ENCODE measurements at places on chromosomes 3 and 15.

DNA sequence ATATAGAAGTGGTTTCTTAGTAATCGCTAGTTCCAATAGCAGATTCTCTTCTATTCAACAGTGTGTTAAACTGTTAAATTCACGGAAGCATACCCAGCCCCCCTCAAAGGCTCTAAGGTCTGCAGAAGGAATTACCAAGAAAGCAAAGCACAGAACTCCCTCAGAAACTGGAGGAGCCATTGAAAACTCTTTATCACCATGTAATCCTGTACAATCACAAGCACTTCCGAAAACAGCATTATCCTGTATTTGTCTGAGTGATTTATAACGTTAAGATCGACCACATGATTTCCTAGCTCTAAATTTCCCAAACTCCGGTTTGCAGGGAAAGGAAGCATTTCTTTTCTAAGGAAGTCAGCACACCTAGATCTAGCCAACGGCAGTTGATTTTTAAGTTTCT lies 20.0 kb downstream of the MYO1E start:
- no peak for DNase-seq

GRCh38 chr3:128455786-128456748 lies 10.6 kb downstream of the DNAJB8 start:
- DNase-seq: no peak

- no peak for DNase-seq
These were observed 1165.2 kb downstream of the TBL1XR1 start for GRCh38 chr3:176032043-176032442.

DNA sequence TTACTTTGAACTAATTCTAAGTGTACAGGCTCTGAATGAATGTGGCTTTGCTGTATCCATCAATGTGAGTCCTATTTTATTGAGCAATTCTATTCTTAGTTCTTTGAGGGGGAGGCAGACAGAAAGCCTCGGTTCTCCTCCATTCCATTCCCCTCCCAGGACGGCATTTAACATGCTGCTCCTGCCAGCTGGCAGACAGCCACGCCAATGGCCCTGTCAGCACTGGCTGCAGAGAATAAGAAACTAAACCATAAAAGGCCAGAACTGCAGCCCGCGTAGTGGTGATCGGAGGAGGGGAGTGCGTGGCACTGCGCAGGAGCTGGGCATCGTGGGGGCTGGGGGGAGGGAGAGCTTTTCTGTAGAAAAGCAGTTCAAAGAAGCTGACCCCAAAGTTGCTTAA lies 76.0 kb upstream of the HACD2 start:
- DNase-seq: peak; percentile 11

GRCh38 chr3:141278196-141279076 lies 46.8 kb downstream of the PXYLP1 start:
- no peak for DNase-seq

DNA sequence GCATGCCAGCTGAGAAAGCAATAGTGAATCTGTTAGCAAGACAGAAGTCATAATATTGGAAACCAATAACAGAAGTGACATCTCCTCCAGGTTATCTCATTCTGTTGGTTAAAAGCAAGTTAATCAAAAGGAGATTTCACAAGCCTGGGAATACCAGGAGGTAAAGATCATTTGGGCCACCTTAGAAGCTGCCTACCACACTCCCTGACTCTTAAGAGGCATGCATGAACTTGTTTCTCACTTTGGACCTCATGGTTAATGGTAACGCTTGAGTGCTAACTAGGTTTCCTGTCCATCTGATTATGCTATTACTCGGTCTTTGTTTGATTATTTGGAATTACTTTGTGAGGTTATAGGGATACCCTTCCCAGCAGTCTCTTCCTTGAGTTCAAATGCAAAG lies 650.8 kb upstream of the SGO1 start:
- DNase-seq: no peak

GRCh38 chr3:120181632-120182031 lies 87.4 kb upstream of the GSK3B start:
- DNase-seq: no peak

DNA sequence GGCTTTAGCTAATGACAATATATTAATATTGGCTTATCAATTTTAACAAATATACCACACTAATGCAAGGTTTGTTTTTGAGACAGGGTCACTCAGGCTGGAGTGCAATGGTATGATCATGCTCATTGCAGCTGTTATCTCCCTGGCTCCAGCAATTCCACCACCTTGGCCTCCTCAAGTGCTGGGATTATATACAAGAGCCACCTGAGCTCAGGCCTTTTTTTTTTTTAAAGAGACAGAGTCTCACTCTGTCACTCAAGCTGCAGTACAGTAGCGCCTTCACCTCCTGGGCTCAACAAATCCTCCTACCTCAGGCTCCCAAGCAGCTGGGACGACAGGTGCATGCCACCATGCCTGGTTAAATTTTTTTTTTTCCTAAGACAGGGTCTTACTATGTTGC lies 11.7 kb downstream of the DLG1 start:
- no peak for DNase-seq

DNA sequence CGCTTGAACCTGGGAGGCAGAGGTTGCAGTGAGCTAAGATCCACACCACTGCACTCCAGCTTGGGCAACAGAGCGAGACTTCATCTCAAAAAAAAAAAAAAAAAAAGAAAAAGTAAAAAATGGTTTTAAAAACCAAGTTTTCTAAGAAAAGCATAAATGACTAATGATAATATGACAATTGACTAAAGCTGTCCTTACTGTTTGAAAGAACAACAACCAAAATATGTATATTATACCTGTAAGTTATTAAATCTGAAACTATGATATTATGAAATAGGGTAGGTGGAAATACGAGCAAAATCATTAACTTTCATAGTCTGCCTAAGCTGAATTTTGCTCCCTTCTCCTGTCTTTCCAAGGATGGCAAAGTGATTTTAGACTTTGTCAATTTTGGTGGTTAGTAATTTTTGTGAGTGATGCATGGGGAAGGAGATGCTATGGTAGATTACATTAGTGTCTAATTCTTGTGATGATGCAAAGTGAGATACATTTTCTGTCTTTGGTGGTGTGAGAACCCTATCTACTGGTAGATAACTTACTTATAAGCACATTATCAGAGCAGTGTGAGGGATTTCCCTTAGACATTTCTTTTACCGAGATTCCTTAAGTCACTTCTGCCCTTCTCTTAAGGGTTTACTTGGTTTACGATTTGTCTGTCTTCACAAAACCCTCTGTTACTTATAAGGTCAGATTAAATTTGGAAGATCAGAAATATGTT lies 10.6 kb upstream of the CHD2 start:
- DNase-seq: no peak

GRCh38 chr3:190676481-190676880 lies 162.6 kb downstream of the IL1RAP start:
- DNase-seq: no peak

DNA sequence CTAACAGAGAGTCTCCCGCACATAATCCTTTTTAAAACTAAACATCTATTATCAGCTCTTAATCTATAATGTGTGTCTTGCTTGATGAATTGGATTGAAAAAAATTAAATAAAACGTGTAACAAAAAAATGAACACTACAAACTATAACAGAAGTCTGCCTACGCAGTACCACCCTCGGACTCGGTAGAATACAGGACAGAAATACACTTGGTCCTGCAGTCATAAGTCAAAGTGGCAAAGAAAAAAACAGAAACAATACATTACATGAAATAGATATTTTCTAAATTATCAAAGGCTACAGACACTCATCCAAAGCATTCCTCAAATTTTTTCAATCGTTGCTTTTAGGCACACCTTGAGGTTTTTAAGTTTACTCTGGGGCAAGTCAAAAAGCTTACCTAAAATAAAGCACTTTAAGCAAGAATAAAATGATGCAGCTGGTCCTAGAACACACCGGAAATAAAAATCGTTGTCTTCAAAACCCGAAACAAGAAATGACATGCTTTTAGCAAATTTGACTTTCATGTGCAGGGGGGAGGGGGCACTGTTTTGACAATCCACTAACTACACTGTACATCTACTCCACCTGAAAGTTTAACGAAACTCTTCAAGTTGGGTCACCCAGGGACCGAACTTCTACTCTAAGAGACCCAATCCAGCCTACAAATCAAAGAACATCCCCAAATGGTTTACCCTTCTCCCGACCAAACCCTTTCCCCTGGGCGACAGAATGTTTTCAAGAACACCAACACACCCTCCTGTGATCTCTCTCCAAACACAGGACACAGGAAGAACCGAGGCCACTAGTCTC lies 1.3 kb downstream of the ADAM10 start:
- DNase-seq: no peak

- no peak for DNase-seq
These were observed 363.8 kb upstream of the ICE2 start for GRCh38 chr15:60842694-60843093.

- DNase-seq: no peak
These were observed 50.9 kb upstream of the ATP2B2 start for GRCh38 chr3:10556312-10556711.

GRCh38 chr3:15217841-15218267 lies 11.8 kb downstream of the CAPN7 start:
- DNase-seq: no peak

DNA sequence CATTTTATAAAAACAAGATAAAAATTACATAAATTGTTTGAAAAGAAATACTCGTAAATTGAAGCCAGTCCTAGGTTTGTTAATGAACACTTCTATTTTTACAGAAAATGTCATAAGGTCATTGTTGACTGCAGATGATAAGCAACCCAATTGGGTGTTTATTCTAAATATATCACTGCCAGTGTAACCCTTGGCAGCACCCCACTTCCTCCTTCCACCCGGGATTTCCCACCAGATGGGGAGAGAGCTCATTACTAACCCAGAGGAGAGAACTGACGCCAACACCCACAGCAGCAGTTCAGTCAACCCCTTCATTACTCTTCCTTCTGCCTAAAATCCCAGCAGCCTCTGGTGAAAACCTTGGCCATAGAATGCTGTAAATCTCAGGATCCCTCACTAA lies 307.6 kb downstream of the GAP43 start:
- no peak for DNase-seq

- DNase-seq: peak; percentile 21
These were observed 8.8 kb upstream of the SLC15A2 start for GRCh38 chr3:121885386-121885785.

DNA sequence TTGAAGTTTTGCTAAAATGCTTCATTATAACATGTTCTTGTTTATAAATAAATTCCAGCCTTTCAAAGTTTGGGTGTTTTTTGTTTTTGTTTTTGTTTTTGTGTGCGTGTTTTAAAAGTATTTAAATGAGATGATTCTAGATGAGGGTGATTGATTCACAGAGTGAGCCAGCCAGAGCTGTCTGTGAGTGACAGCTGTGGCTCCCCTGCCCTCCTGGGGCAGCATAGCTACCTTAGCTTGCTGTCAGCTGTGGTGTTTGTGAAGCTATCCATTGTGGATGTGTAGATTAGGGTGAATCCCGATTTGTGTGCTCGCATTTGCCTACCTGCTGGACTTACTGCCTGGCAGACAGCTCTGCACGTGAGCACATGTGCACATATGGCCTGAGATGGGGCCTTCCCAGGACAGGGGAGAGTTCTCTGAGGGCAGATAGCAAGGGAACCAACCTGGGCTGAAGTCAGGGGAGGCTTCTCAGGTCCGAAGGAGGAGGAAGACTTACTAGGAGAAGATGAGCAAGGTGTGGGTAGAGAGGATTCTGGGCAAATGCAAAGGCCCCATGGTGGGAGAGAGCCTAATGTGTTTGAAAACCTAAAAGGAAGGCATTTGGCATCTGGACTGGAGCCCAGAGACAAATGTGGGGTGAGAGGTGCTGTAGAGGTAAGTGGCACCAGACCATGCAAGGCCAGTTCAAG lies 124.2 kb downstream of the EEFSEC start:
- DNase-seq: no peak

DNA sequence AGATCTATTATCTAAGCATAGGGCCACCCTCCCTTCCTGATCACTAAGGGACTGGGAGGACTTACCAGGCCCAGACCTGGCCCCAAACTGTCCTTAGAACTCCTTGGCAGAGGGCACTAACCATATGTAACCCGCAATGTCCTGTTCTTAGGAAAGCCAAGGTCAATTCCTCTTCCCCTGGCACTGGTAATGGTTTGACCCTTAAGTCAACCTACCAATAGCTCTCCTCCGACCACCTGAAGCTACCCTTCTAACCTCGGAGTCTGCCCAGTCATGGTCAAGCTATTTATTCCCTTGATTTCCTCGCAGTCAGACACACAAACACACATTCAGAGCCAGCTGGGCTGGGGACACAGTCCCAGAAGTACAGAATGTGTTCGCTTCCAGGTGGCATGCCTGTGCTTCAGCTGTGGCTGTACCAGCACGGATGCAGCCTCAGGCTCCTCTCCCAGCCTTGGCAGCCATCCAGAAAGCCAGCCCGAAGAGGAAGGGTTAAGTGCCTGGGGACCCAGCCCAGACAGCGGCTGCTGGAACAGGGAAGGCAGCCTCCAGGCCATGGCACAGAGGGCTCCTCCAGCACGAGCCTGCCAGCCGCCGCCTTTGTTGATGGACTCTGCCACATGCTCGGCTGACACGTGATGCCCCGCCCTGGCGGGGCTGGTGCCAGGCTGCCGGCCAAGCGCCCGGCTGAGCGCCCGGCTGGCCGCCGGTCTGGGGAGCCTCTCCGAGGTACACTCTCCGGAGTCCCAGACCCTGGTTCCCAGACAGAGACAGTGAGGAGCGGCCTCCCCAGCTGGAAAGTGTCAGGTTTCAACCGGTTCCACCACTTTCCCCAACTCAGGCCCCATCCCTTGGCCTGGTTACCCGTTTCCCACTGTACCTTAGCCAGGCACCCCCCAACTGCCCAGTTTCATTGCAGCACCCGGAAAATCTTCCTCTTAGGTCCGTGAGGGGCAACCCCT lies 5.5 kb downstream of the BMF start:
- DNase-seq: no peak

- DNase-seq: peak; percentile 49
These were observed 25.3 kb upstream of the COPB2 start for GRCh38 chr3:139414608-139415224.

DNA sequence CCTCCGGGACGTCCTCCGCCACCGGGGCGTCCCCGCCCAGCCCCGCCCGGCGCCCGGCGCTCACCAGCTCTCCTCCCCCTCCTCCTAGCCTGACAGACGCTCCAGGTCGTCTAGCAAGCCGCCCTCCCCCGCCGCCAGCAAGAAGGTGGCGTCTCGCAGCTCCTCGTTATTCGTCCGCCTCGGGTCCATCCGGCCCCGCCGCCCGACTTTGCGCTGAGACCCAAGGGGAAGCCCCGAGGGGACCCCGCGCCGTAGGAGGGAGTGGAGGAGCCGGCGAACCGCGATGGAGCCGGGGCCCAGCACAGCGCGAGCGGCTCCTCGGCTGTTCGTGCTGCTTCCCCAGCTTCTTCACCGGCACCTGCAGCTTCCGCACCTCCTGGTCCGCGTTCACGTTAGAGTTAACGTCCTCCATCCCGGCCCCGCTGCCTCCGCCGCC lies 26.3 kb upstream of the MTHFS start:
- peak; percentile 36 for DNase-seq

- no peak for DNase-seq
These were observed 85.2 kb downstream of the CACNA1D start for GRCh38 chr3:53579636-53580035.

DNA sequence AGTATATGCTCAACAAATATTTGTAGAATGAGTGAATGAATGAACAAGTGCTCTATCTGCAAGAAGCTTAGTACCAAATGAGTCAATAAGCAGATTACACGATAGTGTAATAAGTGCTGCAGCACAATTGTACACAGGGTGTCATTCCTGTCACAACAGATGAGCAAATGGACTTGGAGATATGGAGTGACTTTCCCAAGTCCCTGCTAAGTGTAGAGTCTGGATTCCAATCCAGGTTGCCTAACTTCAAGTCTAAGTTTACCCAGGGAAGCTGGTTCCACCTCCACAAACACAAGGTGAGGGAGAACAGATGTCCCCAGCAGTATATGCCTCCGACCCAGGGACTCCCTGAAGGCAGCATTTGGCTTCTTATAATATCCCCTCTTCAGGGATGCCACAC lies 77.7 kb upstream of the RAD18 start:
- DNase-seq: no peak

Measured in NCI-H226 (cell line).